ENCODE measurements at places on chromosomes 2 and 18.

DNA sequence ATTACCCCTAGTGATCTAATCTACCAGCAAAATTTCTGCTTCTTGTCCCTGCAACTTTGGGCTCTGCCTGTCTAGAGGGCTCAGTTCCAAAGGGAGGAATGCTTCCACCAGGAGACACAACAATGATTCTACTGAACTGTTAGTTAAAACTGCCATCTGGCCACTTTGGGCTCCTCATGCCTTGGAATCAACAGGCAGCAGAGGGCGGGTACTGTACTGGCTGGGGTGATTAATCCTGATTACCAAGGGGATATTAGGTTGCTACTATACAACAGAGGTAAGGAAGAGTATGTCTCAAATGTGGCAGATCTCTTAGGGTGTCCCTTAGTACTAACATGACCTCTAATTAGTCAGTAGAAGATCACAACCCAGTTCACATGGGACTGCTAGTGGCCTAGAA is 21.4 kb downstream of the HADHA start:
- DNase-seq, result no peak

GRCh38 chr2:53527056-53527455 is 240.5 kb upstream of the CHAC2 start:
- DNase-seq, result no peak

GRCh38 chr18:65468881-65469280 is 281.9 kb upstream of the CDH7 start:
- no peak for DNase-seq

DNA sequence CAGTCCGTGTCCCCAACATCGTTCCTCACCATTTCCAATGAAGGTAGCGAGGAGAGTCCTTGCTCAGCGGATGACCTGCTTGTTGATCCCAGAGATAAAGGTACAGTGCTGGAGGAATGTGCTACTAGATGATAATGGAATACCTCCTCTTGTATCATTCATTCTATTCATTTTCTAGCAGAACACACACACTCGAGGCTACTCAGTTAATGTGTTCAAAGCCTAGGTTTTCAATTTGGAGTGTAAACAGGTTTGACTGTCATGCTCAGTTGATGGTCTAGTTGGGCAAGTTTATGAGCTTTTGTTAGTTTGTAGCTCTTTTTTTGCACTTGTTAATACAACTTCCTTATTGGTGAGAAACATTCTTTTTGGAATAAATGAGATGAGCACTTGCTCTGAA is 114.2 kb downstream of the ICA1L start:
- peak; percentile 56 for DNase-seq

GRCh38 chr18:58625839-58626238 is 3.1 kb downstream of the ALPK2 start:
- DNase-seq, result no peak

- no peak for DNase-seq
Observed at GRCh38 chr18:69795791-69796190, 151.9 kb downstream of the CD226 start.

- no peak for DNase-seq
Observed at GRCh38 chr2:36541891-36542595, 55.9 kb downstream of the FEZ2 start.

- no peak for DNase-seq
Observed at GRCh38 chr18:9189491-9189890, 52.9 kb downstream of the ANKRD12 start.

DNA sequence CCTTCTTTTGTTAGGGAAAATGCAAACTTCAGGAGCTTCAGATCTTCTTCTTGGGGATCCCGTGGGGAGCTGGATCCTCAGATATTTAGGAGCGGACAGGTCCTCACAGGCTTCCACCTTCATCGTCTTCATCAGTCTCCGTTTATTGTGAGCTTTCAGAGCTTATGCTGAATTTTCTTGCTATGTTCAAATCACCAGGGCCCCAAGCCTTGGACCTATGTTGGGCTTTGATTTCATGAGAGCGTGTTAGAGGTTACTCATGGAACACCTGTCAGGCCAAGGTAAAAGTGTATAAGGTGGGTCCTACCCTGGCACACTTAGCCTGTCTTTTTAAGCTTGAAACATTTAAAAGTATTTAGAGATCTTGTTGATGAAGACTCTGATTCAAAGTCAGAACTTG is 212.9 kb downstream of the FAM210A start:
- DNase-seq, result no peak

DNA sequence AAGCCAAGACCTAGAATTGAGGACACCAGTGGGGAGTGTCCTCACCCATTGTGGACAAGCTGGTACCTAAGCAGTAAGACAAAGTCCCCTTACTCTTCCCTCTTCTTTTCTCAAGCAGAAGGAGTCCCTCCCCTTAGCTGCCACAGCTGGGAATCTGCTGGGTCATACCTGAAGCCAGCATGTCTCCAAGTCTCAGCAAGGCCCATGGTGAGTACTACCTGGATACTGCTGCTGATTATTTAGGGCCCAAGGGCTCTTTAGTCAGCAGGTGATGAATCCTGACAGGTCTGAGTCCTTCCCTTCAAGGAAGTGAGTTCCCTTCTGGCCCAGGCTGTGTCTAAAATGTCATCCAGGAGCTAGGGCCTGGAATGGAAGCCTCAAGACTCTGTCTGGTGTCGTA is 198.6 kb upstream of the STK17B start:
- peak; percentile 54 for DNase-seq

DNA sequence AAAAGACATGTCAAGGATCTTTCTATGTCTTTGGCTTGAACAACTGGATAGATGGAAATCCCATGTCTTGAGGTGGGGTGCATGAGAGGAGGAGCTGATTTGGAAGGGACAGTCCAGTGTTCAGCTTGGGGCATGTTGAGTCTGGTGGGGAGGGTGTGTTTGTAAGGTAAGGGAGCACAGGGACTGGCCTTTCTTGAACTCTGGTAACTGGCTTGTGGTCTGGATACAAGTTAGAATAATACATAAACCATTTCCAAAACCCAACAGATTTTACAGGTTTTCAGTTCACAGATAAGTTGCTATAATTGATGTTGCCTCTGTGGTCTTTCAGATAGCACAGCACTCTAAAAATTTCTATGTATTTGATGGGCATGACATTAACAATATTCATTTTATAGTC is 24.2 kb downstream of the RHBDD1 start:
- DNase-seq, result no peak

GRCh38 chr18:33826151-33826550 is 248.1 kb downstream of the ASXL3 start:
- DNase-seq, result no peak

DNA sequence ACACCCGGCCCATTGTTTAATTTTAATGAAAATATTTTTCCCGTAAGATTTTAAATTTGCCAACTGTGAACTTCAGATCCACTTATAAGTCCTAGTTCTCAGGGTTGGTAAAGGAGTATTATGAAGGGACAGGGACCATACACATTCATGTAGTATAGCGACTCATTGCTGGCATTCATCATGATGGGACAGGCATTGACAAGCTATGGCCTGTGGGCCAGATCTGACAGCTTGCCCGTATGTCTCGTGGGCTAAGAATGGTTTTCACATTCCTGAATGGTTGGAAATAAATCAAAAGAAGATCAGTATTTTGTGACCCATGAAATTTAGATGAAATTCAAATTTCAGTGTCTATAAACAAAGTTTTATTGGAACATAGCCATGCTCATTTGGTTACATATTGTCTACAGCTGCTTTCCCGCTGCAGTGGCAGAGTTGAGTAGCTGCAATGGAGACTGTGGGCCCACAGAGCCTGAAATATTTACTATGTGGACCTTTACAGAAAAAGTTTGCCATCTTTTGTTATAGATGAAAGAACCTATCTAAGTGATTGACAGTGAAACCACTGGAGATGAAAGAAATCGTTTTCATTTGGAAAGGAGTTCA is 4.1 kb downstream of the RAPGEF4 start:
- no peak for DNase-seq

- DNase-seq, result no peak
Observed at GRCh38 chr2:7111626-7112025, 194.4 kb downstream of the RNF144A start.

DNA sequence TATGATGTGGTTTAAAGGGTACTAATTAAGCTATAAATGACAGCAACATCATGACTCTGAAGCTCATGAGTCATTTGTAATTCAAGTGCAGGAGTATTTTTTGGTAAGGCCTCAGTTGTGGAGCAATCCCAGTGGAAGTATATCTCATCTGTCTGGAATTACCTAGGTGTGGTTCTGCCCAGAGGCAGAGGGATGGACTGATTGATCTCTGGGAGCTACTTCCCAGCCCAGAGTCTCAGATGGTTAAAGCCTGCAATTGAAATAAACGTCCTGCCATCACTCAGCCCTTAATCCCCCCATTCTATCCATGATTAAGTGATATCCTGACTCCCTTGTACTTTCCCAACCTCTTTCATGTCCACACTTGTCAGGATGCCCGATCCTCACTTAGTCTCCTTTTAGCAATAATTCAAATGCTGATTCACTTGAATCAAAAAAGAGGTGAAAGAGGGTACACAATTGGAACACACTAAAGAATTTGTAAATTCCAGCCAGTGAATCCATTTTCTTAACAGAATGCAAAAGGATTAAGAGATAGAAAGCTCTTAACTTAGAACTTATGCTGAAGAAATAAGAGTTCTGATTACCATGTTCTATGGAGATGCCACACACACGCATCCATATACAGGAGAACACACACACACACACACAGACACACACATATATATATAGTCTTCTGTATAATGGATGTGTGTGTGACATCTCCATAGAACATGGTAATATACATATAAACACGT is 664.4 kb downstream of the NYAP2 start:
- DNase-seq, result no peak

DNA sequence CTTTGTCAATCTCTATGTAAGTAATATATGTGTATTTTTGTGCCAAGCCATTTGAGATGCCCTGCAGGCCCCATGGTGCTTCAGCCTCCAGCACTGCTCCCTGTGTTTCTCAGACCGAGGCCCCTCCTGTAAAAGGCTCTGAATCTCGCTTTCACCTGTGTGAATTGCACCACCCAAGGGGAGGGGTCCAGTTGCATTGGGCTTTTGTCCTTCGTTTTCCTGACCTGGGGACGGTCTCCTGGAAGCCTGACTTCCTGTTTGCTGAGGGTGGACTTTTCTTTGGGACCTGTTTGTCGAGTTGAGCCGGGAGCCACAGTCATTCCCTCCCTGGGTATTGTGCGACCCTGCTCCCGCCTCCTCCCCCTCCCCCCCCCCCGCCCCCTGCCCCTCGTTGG is 48.9 kb downstream of the AGAP1 start:
- DNase-seq, result no peak

DNA sequence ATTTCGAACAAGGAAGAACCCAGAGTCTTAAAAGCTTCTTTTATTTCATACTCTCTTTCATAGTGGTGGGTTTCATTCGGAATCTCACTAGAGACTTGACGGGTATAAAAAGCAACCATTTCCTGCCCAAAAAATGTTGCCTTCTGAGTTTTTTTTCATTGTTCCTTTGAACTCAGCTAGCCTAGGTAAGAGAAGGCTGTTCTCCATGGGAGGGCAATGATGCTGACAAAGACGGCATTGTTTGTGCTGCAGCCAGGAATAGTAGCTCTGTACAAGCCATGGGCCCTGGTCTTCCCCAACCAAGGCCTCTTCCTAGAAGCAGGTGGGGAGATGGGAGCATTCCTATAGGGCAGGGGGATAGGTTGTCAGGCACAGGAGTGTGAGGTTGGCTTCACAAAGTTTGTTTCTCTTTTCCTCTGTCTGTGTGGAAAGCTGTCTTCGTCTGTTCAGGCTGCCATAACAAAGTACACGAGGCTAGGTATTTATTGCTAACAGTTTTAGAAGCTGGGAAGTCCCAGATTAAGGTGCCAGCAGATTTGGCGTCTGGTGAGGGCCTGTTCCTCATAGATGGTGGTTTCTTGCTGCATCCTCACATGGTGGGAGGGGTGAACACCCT is 405.1 kb downstream of the NBAS start:
- DNase-seq, result no peak

- DNase-seq, result no peak
Observed at GRCh38 chr18:28151434-28151833, 25.5 kb downstream of the CDH2 start.

GRCh38 chr18:3794537-3795348 is 344.8 kb downstream of the TGIF1 start:
- peak; percentile 98 for DNase-seq

DNA sequence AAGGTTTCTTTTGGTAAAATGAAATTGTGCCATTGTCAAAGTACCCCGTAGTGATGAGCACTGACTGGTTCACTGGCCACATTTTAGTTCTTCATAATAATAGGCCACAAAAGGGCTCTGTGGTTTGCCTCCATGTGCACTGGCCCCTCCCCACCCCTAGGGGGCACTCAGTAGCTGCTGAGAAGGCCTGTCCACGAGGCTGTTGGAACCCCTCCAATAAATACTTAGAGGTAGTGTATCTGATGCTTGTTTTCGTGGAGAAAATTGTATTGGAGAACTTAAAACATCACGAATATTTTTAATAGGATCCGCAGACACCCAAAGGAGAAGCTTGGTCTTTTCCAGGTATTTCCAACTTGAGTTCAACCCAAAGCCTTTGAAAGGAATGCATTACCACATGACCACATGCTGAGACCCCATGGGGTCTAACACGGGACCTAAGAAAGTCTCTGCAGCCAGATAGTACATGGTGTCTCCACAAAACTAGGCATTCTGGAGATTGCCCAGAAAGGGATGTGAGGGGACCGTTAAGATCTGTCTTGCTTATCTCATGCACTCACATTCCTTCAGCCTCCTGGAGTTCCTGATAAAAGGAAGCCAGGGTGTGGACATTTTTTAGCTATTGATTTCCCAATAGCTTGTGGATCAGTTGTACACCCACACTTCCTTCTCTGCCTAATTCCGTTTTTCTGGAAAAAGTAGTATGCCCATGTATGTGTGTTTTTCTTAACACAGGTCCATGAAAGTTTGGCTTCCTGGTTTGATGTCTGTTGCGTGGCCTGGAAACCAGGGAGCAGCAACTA is 28.5 kb upstream of the NOSTRIN start:
- peak; percentile 15 for DNase-seq

- no peak for DNase-seq
Observed at GRCh38 chr2:75475976-75476375, 84.8 kb downstream of the EVA1A start.

GRCh38 chr2:174952607-174953006 is 52.6 kb downstream of the CHN1 start:
- no peak for DNase-seq

DNA sequence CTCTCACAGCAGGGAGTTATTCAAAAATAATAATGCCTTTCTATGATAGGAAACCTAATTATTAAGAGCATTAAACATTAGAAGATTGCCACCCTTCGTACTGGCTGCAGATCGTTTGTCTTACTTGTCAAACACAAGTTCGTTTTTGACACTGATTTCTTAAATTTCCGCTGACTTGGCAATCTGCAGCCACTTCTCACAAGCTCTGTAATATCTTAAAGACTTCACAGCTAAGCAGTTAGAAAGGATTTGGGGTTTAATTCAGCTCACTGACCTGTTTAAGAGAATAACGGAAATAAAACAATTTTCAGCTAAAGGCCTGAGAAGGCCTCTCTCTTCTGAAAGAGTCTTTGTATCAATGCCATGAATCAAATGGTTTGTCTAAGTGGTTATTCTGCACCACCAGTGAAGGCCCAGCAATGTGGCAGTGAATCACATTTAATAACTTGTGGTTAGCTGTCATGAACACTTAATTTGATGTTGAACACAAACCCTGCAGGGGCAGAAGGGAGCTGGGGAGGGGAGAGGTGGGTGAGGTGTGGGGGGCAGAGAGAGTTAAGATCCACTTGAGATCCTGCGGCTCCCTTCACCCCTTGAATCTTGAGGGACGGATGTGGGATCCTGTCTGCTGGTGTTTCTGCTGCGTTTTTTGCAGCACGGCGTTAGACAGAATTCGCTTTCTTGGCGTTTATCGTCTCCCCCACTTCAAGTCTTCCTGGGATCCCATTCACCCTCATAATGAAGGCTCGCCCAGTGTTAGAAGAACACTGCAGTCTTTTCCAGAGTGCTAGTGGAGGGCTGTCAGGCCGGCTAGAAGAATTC is 145.4 kb upstream of the SATB2 start:
- no peak for DNase-seq

- DNase-seq, result peak; percentile 86
Observed at GRCh38 chr2:111634050-111634794, 249.8 kb downstream of the ANAPC1 start.

Data from trophoblast cell (in vitro differentiated cells and primary cell).